Hypothalamus (tissue), 51 donors: ENCODE measurements at places on chromosomes 1 and 21.

- no peak for DNase-seq
These were observed 5.3 kb downstream of the STUM start for GRCh38 chr1:226553924-226554282.

DNA sequence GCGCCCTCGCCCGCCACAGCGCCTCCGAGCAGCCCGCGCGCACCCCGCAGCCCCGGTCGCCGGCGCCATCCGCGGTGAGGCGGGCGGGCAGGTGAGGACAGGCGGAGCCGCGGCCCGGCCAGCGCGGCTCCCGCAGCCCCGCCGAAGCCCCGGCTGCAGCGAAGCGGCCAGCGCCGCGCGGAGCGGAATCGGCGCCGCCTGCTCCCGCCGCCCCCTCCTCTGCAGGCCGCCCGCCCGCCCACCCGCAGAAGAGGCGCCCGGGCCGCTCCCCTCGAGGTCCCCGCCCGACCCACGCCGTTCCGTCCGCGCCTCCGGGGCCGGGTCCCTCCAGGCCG lies 1.3 kb downstream of the PRDM16 start:
- no peak for DNase-seq

GRCh38 chr1:31814041-31814511 lies 1.7 kb downstream of the SPOCD1 start:
- DNase-seq: no peak

DNA sequence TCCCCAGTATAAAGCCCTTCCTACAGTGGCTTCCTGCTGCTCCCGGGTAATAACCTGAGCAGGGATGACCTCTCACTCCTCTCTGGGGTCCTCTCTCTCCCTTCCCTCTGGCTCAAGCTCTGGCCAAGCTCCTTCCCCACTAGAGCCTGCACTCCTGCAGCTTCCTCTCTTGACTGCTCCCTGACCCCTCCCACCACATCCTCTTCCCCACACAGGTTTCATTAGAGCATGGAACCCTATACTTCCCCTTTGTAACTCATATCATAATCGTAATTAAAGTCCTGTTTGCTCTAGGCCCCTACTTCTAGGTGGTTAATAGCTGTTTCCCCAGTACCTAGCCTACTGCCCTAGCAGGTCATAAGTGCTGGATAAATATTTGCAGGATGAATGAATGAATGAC lies 146.2 kb downstream of the C1orf21 start:
- no peak for DNase-seq

DNA sequence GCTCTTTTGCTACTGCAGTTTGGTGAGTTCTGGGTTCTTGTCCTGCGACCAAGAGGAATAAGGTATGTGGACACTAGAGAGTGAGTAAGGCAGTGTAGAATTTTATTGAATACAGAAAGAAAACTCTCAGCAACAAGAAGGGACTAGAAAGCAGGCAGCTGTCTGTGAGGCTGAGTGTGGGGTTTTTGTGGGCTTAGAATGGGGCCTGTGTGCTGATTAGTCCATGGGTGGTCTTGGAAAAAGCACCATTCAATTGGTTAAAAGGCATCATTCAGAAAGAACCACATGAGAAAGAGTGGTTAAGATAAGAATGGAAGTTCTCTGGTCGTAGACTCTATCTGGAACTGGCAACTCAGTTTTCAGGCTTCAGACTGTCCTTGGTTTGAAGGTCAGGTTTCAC lies 298.8 kb downstream of the TGFB2 start:
- DNase-seq: no peak

- DNase-seq: no peak
These were observed 49.3 kb downstream of the SMYD2 start for GRCh38 chr1:214330222-214330621.

DNA sequence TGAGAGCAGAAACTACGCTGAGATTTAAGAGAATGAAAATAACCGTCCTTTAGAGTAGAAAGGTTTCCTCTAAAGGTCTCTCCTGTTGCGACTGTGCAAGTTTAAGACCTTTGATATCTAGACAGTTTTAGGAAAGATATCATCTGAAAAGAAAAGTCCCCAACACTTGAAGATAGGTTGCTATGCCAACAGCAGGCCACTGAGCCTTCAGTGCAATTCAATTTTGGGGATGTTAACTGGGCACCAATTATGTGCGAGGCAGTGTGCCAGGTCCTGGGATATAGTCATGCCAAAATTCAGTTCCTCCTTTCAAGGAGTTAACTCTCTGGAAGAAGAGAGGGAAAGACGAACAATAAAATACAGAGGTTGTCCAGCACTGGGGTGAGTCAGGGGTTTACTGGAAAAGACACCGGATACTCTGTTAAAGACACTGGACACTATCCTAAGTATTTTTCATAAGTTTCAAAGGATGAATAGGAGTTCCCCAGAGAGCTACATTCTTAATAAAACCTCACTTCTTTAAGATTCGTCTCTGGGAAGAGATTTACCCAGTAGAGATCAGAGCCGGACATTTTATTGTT lies 25.5 kb upstream of the ZNF281 start:
- DNase-seq: no peak

- DNase-seq: no peak
These were observed 21.7 kb upstream of the SLC44A3 start for GRCh38 chr1:94798462-94798861.

- DNase-seq: no peak
These were observed 20.2 kb downstream of the KIF17 start for GRCh38 chr1:20697563-20697962.

DNA sequence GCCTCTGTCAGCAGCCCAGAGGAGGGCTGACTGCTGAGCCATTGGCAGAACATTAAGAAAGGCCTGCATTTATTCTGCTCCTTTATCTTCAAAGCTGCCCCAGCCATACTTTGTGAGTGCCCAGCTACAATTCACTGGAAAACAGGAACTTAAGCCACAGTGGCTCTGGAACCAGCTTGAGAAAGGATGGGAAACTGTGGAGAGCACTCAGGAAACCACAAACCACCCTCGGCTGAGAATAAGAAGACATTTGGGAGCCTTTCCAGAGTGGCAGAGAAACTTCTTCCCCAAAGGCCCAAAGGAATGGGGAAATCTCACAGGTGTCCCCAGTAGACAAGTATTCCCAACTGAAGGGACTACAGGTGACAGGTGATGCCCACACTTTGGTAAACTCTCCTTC lies 1.8 kb downstream of the LAMB3 start:
- DNase-seq: no peak

- peak; percentile 43 for DNase-seq
These were observed 204.3 kb downstream of the KCNJ6 start for GRCh38 chr21:37711836-37712568.

- DNase-seq: no peak
These were observed 59.9 kb downstream of the C1orf198 start for GRCh38 chr1:230808281-230808872.

DNA sequence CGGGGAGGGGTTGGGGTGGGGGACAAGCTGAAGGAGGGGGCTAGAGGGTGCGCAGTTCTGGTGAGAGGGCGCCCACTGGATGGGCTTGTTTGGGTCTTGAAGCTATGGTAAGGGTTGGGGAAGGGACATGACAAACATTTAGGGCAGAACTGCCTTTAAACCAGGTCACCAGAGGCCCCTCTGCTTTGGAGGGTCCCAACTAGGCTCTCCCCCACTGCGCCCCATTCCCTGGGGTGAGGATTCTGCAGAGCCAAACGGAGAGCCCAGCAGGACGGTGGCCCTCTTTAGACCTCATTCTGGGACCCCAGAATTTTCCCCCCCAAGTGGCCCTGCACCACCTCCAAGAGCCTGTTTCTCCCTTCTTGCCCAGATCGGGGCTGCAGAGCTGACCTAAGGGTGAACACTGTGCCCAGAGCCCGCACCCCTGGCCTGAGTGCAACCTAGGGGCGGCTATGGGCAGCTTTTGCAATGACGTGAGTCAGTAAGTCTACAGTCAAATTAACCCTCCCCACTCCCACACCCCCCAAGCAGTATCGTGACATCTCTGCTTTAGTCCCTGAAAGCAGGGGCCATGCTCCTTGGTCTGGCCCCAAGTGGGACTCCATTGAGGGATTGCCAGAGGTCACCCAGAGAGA lies 593.8 kb downstream of the MATN1 start:
- DNase-seq: no peak

GRCh38 chr1:91124290-91124985 lies 102.6 kb upstream of the ZNF644 start:
- DNase-seq: no peak

GRCh38 chr1:116569776-116570357 lies 959 bp downstream of the CD58 start:
- no peak for DNase-seq

DNA sequence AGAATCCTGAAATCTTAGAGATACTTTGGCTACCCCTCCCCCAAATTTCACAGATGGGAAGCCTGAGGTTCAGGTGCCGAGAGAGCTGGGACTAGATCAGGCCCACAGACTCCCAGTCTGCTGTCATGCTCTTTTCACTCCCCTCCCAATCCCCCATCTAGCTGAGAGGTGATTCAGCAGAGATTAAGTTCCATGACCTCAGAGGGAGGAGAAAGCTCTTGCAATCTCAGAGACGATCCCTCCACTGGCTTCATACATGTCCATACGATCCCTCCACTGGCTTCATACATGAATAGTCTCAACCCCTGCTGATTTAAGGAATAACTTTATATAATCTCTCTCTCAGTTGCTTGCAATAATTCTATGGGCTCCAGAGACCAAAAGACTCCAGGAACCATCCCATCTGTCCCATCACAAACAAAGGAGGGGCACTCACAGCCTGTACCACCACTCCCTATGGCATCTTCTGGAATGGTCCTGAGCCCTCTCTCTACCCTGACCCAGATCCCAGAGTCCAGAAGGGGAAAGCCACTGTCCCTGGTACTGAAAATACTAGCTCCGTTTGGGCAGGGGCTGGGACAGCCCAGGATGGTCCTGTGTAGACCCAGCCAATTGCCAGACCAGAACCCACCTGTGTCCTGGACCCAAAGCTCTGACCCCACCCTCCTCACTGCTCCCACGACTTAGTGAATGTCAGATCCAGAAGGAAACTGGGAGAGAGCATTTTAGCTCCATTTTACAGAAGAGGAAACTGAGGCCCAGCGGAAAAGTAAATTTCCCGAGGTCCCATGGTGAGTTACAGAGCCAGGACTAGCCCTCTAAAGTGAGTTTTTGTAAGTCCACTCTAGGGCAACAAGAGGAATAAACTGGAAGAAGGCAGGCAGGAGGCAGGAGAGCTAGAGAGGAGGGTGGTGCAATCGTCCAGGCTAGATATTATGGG lies 27.1 kb downstream of the RIMS3 start:
- no peak for DNase-seq

GRCh38 chr1:221442056-221442455 lies 299.8 kb downstream of the DUSP10 start:
- DNase-seq: no peak

DNA sequence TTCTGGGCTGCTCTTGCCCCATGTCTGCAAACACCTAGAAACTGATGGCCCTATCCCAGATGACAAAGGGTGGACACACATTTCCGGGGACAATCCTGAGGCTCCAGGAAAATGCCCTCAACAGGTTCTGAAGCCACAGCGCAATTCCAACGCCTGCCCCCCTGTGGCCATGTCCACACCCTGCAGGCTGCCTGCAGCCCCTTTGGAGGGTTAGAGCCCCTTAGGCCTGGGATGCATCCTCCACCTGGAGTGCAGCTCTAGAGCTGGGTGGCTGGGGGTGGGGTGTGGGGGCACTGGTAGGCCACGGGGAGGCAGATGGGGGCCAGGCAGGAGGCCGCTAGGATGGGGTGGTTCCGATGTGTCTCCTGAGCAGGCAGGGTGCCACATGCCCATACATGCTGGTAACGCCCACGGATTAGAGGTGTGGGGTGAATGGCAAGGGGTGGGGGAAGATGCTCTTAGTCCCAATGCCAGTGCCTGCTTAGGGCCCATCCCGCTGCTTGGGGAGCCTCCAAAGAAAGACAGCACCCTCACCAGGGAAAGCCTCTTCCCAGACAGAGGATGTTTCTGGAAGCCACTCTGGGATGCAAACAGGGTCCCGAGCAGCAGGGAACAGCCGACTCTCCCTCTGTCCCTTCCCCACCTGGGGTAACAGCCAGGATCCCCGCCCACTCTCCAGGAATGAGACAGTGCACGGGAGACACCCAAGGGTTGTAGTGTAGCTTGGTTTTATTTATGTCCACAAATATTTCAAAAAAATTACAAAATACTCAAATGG lies 34.0 kb downstream of the SLC45A1 start:
- DNase-seq: no peak

DNA sequence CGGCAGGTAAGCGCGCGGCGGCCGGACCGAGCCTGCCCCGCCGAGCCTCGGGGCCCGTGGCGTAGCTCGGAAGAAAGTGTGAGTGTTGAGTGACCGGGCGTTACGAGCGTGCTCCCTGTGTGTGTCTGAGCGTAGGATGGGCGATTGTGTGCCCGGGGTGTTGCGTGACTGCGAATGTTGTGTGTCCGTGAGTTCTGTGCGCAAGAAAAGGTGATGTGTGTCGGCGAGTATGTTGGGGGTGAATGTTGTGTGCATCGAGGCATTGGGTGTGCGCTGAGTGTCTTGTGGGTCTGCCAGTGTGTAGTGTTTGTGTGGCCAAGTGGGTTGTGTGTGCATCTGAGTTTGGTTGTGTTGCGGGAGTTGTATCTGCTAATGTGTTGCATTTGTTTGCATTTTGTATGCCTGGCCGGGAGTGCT lies 398 bp downstream of the PTPRU start:
- DNase-seq: peak; percentile 59

DNA sequence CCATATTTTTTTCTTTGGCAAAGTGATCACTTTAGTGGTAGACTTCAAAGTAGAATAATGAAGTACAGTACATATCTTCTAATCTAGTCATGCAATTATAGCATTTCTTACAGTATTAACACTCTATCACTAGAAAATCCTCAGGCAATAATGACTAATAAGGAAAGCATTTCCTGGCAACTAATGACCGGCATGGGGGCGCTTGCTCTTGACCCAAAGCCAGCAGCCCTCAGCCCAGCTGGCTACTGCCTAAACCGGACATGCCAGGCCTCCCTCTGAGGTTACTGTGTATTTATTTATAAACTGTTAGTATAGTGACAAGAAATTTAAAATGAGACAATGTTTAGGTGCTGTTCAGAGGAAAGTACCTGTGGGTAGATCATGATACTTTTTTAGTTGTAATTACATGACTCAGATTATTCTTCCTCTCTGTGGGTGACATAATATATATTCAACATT lies 633.8 kb downstream of the PTPRC start:
- DNase-seq: no peak
